ENCODE measurements at places on chromosomes 12 and 14.

DNA sequence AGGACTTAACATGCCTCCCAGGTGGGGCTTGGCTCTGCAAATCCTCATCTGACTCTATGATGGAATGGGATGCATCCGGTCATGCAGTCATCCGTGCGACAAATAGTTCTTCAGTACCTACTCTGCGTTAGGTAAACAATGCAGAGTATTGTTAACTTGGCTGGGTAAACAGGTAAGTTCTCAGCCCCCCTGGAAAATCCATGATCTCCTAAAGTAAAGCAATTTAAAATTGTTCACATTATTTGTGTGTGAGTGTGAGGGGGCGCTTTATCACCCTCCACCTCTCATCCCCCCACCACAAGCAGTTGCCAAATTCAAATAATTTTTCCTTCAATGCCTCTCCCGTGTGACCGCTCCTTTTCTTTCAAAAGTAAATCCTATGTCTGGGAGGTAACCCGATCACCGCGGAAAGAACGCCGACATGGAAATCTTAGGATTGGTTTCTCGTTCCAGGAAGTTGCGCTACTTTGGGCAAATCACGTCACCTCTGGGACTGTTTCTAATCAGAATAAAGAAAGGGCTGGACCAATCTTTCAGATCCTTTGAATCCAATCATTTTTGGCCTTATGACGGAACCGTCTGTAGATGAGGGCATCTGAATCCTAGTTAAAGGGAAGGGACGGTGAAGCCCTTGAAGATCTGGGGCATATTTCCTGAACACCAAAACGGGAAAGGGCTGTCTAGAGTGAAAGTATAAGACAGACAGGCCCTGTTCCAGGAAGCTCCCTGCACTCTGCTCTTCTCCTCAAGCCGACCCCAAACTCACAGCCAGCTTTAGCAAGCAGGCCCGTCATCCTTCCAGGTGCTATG, 44.0 kb upstream of the SINHCAF start:
- no peak for DNase-seq

GRCh38 chr12:49661746-49662145, 38.4 kb downstream of the PRPF40B start:
- DNase-seq, result no peak

DNA sequence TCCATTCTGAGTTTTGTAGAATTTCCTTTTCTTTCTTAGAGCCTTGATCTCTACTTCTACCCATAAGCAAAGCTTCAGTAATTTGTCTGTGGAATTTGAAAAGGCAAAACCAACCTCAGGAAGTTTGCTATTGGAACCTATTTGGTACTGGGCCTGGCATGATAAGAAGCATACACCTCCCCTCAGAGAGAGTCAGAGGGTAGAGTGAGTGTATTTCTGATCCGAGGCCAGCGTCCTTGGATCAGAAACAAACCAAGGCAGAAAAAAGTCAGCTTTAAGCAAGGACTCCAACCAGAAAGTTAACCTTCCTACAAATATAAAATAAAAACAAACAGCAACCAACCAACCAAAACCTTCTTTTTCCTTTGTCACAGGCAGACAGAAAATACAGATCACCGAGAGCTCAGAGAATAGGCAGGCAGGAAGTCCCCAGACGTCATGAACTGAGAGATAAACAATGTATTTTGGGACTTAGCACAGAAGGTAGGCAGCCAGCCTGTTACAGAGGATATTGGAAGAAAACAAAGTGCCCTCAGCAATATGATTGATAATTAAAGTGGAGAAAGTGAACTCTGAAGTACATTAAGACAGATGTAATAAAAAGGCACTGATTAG, 141.5 kb downstream of the NEDD1 start:
- DNase-seq, result no peak

- DNase-seq, result no peak
These were observed 126.7 kb upstream of the SLC38A2 start for GRCh38 chr12:46499226-46499625.

- DNase-seq, result no peak
These were observed 211.8 kb downstream of the FOXN3 start for GRCh38 chr14:89205137-89205740.

DNA sequence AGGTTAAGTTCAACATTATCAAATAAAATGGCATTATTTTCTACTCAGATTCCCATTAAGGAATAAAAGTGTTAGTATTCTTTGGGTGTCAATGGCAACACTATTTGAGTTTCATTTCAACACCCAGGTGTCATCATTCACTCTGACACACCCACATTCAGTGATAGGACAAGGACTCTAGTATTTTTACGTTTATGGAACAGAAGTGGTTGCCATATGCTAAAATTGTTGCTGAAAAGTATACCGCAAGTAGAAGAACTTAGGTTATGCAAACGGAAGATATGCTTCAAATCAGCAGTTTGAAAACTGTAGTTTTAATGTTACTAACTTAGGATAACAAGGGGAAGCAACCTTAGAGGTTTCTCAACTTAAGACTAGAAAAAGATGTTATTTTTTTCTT, 20.0 kb upstream of the SGPP1 start:
- DNase-seq, result no peak

GRCh38 chr14:88196925-88197324, 126.1 kb downstream of the KCNK10 start:
- no peak for DNase-seq

- no peak for DNase-seq
These were observed 119.8 kb downstream of the ARID2 start for GRCh38 chr12:45849289-45849688.

DNA sequence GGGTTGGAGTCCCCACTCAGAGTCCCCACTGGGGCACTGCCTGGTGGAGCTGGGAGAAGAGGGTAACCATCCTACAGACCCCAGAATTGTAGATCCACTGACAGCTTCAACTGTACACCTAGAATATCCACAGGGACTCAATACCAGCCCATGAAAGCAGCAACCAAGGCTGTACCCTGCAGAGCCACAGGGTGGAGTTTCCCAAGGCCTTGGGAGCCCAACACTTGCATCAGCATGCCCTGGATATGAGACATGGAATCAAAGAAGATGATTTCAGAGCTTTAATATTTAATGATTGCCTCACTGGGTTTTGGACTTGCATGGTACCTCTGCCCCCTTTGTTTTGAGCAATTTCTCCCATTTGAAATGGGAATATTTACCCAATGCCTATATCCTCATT, 80.4 kb downstream of the RASSF9 start:
- DNase-seq, result no peak

- no peak for DNase-seq
These were observed 73.4 kb upstream of the DDHD1 start for GRCh38 chr14:53226553-53226952.

DNA sequence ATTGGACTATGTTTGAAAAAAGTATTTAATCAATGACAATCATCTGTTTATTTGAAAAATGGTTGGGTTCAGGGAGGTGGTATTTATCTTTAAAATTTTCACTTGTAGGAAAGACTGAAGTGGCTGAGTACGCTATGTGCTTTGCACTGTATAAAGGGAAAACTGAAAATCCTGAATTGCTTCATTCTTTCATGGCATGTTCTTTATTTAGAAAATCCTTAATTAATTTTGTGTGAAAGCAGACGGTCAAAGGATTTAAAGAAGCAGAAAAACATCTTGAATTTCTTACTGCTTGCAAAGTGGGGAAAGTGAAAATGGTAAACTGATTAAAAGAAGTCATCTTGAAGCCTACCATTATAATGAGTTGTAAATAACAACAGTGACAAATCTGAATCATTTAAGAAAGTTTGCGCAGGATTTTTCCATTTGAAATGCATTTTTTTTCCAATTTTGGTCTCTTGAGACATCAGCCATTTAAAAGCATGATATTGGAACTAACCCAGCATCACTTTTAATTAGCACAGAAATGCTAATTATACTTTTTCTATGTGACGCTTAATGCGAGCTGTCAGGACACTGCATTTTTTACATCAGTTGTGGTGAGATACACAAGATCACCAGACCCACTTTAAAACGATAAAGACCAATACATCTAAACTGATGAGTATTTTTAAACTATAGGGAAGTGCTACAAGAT, 169.0 kb downstream of the NEDD1 start:
- no peak for DNase-seq

GRCh38 chr12:95386051-95386450, 87.9 kb upstream of the METAP2 start:
- no peak for DNase-seq

- no peak for DNase-seq
These were observed 217.4 kb upstream of the PDE3A start for GRCh38 chr12:20150835-20151422.

DNA sequence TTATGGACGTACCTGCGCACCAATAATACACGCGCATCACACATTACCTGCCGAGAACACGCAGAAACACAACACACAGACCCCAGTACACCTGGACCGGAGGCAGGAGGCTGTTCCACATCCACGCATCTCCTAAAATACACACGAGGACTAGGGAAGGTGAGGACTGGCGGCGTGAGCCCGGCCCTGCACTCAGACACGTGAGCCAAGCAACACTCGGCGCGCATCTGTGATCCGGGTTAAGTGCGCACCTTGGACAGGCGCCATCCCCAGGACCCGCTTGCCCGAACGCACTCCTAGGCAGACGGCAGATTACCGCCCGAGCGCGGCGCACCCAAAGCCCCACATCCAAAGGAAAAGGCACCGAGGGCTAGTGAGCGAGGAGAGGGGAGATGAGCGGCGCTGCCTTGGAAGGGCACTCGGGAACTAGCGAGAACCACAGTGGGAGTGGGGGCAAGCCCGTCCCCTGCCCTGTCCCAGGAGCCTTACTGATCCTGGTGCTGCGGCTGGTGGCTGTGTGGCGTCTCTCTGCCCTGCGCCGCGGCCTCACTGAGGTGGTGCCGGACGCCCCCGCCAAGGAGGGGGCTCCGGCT, 417 bp downstream of the GLS2 start:
- no peak for DNase-seq

- no peak for DNase-seq
These were observed 285.9 kb downstream of the FOXN3 start for GRCh38 chr14:89131004-89131750.

DNA sequence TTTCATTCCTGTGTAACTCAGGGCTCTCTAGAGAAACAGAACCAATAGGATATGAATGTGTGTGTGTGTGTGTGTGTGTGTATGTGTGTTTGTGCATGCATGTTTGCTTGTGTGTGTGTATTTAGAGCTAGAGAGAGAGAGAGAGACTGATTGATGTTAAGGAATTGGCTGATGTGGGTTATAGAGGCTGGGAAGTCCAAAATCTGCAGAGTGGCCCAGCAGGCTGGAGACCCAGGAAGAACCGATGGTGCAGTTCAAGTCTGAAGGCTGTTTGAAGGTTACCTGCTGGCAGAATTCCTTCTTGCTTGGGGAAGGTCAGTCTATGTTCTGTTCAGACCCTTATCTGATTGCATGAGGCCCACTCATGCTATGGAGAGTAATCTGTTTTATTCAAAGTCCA, 64.7 kb downstream of the ADCK1 start:
- no peak for DNase-seq

DNA sequence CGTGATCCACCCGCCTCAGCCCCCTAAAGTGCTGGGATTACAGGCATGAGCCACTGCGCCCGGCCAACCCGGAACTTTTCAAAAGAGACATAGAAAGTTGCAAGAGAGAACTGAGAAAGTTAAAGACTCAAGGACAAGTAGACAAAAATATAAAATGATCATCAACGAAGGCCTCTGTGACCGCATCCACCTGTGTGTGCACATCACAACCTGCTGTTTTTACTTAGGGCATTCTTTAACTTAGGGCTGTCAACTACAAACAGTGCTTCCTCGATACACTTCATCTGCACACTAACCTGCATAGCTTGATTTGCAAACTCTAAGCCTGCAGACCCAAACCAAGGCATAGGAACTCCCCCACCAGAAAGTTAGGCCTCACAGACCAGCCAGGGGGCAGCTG, 14.8 kb downstream of the P2RX2 start:
- DNase-seq, result no peak

- DNase-seq, result no peak
These were observed 9.0 kb downstream of the SERPINA6 start for GRCh38 chr14:94313991-94314655.

GRCh38 chr14:66638689-66639088, 130.7 kb downstream of the GPHN start:
- no peak for DNase-seq

DNA sequence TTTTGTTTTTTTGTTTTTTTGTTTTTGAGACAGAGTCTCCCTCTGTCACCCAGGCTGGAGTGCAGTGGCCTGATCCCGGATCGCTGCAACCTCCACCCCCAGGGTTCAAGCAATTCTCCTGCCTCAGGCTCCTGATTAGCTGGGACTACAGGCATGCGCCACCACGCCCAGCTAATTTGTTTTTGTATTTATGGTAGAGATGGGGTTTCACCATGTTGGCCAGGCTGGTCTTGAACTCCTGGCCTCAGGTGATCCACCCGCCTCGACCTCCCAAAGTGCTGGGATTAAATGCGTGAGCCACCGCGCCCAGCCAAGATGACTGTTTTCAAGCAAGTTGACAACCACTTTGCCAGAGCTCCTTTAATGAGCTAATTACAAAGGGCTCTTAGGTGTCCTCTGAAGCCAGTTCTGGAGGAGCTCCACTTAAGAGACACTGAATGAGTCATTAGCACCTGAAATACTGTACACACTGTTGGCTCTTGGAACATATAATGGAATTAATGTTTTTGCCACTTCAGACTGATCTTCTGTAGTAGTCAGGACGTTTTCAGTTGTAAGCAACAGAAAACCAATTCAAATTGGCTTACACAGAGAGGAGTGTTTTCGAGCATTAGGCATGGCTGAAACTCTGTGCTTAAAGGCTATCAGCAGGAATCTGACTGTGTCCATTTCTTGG, 55.4 kb upstream of the MED13L start:
- DNase-seq, result no peak

DNA sequence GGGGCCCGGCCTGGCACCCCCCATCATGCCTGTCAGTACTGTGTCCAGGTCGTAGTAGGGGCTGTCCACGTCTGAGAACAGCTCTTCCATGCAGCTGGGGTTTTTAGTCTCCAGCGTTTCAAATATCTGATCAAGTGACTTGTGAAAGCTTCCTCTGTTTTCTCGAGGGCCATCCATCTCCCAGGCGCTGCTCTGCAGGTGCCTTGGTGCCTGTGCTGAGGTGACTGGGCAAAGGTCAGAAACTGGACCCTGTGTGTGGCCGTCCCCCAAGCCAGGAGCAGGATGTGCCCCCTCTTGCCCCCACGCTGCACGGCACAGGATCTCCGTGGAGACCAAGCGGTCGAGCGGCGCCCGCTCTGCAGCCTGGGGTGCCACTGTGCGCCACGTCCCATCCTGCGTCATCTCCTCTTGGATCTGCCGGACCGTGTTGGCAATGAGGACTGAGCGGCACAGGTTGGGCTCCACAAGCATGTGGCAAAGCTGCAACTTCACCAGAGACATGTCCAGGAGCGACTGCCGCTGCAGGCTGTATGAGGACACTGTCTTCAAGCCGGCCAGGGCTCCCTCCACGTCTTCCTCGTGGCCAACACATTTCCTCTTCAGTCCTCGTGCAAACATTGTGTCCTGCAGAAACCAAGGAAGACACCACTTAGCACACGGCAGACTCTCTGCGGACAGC, 9.4 kb downstream of the CDCA4 start:
- no peak for DNase-seq

- DNase-seq, result peak; percentile 74
These were observed 61.5 kb downstream of the LGMN start for GRCh38 chr14:92686900-92687427.

GRCh38 chr14:60235440-60235839, 13.6 kb upstream of the PPM1A start:
- no peak for DNase-seq

GRCh38 chr14:102775855-102776760, 1.1 kb upstream of the TRAF3 start:
- no peak for DNase-seq

- no peak for DNase-seq
These were observed 12.6 kb upstream of the DDX47 start for GRCh38 chr12:12800406-12801180.
